ENCODE measurements at places on chromosomes 4 and X.

DNA sequence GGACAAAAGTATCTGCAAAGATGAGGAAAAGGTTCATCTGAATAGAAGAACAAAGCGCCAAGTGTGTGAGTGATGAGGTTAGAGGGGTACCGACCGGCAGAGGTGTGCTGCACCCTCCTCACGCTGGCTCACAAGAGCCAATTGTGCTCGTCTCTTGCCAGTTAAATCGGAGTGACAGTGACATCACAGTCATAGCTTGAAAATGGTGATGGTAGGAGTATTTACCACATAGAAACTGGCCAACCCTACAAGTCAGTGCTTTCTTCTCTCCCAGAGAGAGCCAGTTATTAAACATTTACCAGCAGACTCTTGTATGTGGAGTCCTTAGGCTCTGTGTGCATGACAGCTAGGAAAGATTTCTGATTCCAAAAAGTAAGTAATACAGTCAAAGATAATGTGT lies 32.4 kb downstream of the CLDN22 start:
- no peak for DNase-seq

DNA sequence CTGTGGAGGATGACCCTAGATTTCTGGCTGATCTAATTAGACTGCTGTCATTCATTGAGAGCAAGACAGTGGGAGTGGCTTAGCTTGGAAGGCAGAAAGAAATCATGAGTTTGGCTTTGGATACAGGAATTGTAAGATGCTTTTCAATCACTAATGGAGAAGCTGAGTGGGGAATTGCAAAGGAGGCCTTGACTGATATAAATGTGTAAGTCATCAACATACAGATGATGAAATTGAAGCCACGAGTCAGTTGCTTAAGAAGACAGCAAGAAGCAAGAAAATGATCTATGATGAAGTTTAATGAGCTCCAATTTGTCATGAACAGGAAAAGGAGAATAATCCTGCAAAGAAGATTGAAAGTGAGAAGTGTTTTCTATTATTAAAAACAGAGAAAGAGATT lies 136.7 kb upstream of the C1QTNF7 start:
- no peak for DNase-seq

- no peak for DNase-seq
Observed at GRCh38 chr4:158203436-158203835, 6.8 kb upstream of the TMEM144 start.

DNA sequence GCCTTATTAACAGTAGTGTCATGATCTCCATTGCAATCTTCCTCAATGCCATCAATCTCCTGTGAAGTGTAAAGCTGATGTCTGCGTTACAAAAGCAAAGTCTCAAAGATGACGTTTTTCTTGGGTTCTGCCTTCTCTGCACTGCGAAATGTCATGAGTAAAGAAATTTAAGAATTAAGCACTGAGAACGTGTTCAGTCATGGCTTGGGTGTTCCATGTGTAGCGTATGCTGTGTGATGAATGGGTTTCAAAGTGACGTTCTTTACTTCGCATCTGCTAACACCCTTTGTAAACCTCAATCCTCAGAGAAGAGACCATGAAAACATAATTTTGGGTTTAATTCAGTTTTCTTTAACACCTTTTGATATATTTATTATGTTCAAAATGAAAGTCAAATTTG lies 999 bp downstream of the NAP1L5 start:
- no peak for DNase-seq

- DNase-seq: no peak
Observed at GRCh38 chr4:39320381-39321115, 45.6 kb downstream of the RFC1 start.

GRCh38 chrX:17861489-17862011 lies 452 bp upstream of the RAI2 start:
- DNase-seq: no peak

DNA sequence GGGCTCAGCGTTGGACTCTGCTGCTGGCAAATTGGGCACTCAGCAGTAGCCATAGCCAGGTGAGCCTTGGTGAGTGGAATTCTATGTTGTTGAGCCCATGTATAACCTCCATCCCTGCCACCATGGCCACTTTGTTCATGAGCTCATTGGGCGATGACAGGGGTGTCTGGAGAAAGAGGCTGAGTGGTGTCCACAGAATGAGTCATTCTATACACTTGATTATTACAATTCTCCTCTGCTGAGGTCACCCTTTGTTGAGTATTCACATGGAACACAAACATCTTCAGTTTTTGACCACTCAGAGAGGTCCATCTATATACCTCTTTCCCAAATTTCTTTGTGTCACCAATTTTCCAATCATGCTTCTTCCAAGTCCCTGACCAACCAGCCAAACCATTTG lies 1341.7 kb downstream of the PCDH7 start:
- DNase-seq: no peak

- no peak for DNase-seq
Observed at GRCh38 chr4:88134536-88135355, 23.7 kb downstream of the ABCG2 start.

DNA sequence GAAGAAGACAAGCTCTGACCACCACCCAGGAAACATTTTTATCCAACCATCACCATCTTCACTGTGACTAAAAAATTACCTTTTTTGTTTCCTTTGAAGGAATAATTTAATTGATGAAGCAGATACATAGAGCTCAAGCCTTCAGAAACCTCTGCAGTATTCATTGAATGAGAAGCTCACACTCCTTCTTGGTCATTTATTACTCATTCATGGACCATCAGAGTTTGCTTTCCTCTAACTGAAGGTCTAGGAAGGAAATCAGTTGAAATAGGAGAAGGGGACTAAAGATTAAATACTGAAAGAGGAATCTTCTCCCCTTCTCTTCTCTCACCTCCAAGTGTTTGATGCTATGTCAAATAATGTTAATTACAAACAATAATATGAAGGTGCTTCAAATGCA lies 290.6 kb upstream of the KLF3 start:
- DNase-seq: no peak

DNA sequence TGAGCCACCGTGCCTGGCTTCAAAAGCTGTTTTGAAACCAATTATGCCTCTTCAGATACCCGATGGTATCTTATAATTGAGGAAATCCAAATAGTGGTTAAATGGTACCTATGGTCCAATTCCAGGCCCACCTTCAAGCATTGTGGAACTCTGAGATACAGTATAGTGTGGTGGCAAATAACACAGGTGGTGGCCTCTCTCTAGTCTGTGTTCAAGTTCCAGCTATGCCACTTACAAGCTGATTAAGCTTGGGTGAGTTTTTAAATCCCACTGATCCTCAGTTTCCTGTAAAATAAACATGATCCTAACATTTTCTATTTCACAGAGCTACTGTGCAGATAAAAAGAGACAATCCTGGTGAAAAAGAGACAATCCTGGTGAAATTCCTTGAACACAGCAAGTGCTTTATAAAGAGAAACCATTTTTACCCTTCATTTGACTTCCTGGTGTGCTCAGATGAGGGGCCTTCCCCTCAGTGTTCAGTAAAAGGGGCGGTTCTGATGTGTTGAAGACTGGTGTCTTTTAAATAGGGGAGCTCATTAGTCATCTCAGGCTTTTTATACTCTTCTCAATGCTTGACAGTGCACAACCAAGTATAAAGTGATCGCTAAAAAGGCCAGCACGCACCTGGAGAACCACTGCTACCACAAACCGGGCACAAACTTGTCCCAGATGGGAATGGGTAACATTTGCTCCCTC lies 30.8 kb upstream of the CD40LG start:
- DNase-seq: no peak

DNA sequence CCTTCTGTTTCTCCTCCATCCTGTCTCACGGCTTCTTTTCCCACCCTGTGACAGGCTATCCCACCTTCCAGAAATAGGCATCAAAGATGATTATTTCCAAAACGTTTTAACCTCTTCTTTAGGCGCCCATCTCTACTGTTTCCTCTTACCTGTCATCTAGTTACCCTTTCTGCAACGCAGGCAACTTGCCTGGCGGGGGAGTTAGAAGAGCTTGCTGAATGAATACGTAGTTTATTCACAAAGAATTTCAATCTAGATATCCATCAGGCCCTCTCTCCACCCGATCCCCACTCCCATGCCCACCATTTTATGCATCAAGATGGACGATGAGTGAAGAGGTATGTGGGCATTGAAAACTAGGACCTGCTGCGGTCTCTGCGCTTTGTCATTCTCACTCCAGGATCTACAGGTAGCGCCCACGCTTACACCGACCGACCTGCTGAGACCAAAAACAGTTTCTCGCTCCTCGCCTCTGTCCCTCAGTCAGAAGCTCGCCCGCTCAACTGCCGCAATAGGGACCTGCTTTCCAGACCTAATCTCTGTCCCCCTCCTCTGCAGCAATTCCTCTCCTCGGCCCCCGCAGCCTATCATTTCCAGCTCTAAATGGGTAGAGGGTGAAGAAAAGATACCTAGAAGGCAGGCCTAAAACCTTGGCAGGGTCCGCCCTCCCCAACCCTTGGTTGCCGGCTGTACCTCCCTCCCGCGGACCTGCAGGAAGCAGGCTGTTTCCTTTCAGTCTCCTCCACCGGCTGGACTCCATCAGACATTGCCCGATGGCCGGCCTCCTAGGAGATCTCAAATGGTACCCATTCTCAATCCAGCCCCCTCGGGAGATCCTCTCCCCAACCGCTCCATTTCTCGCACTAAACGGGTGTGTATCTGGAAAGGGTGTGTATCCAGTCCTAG lies 624 bp downstream of the BEX5 start:
- DNase-seq: no peak

DNA sequence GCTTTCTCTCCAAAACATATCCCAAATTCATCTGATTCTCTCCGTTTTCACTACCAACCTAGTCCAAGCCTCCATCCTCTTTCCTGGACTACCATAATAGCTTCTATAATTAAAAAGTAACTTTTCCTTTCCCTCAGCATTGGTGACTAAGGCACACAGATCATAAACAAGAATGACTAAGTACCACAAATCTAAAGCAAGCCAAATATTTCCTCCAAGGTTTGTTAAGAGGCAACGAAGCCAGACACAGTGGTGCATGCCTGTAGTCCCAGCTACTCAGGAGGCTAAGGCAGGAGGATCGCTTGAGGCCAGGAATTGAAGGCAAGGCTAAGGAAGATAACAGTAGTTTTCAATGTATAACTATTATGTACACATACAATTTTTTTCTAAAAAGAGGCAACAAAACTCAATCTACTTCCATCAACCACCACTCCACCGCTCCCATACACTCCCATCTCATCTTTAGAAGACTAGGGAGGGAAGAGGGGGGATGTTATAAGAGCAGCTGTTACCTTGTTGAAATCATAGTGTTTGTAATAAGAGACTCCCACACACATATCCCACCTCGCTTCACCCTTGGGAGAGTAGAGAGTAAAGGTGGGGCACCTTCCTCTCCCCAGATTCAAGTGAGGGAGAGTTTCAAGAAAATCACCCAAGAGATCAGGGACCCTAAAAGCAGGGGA lies 4.2 kb upstream of the JCHAIN start:
- DNase-seq: no peak

GRCh38 chr4:25448379-25449109 lies 71.5 kb downstream of the ANAPC4 start:
- peak; percentile 40 for DNase-seq

DNA sequence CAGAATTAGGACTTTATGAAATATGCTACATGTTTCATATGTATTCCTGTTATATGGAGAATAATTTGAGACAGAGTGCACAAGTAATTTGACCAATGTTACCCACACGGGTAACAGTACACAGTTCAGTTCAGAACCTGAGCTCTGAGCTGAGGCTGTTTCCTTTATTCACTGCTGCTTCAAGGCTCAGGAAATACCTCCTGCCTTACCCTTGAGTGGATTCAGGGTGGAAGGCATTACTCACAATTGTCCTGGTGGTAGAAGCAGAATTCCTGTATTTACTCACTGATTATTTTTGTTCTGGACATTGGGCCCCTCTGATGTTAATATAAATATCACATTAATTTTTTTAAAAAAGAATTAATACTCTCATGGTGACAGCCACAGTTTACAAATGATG lies 73.5 kb upstream of the CAMK2D start:
- no peak for DNase-seq

- no peak for DNase-seq
Observed at GRCh38 chr4:31021008-31021407, 300.8 kb downstream of the PCDH7 start.

DNA sequence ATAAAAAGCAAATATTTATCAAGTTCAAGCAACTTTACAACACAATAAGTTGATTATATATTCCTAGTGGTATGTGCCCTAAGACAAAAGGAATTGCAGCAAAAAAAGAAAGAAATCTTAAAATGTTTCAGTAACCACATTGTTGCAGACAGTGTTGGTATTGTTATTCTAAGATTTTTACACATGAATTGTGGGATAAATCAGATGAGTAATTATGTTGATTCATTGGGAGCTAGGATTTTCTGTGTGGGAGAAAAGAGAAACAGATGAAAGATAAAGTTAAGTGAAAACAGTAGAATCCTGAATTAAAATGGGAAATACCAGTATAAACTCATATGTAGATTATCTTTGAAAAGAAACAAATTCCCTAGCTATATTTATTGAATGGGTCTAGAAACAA lies 362.4 kb downstream of the PPP3CA start:
- DNase-seq: no peak

DNA sequence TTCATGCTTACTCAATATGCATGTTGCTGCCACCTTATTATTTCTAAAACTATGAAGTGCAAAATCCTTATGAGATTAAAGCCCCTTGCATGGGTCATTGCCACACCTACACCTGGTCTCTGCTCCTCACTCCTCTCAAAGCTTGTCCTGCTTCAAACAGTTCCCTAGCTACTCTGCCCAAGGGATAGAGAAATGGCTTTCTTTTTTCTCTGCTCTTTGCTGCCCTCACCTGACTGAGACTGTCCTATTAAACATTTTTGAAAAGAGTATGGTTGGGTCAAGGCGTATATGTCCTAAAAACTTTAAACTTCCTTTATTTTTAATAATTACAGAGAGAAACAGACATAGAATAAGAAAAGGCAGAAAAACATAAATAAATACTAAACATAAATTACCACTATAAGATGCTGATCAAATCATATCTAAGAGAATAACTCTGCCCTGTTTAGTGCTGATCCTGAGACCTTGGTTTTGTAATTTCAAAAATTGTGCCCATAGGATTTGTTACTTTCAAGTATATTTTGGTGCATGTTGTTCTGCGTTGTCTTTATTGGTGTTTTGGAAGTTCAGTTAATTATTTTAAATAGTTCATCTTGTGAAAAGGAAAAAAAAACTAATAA lies 704.9 kb upstream of the PABPC4L start:
- DNase-seq: no peak

GRCh38 chr4:108991551-108992328 lies 228.9 kb upstream of the ETNPPL start:
- no peak for DNase-seq

- no peak for DNase-seq
Observed at GRCh38 chrX:102968216-102968615, 31.1 kb downstream of the RAB40AL start.

GRCh38 chrX:37349221-37350033 lies at the start of gene PRRG1:
PRRG1 (plus strand) TSS chrX:37349364; CDS start chrX:37406250, 56,886 bp downstream.
- DNase-seq: peak; percentile 74

DNA sequence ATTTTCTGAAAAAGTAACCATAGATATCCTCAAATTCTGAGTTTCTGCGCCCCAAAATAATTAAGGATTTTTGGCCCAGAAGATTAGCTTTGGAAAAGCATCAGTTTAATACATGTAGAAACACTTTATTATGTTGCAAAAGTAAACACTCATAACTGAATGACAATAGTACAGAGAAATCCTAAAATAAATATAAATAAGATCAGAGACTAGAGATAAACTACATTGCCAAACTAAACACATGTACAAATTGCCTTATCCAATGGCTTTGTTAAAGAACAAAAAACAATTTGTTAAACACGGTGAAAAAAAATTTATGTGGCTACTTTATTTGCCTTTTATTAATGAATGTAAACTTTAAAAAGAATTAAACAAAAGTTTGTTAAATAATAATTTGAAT lies 17.5 kb downstream of the SPOCK3 start:
- no peak for DNase-seq

Measured in NT2/D1 (cell line).